ENCODE measurements at places on chromosomes 6 and 20.

- H3K4me1 ChIP-seq: peaks cover 6% of the 10 kb centered on the region
- H3K4me3 ChIP-seq: peak overlapping the region; percentile 66
- no peak overlapping the region for H3K27ac ChIP-seq
- peaks cover 20% of the 10 kb centered on the region for H3K27me3 ChIP-seq
- no peaks in the 10 kb centered on the region for H3K36me3 ChIP-seq
Observed at GRCh38 chr6:27630727-27631608, 158.1 kb upstream of the ZNF184 start.

- no peaks in the 10 kb centered on the region for H3K4me1 ChIP-seq
- H3K36me3 ChIP-seq: no peaks in the 10 kb centered on the region
- DNase-seq: no peak
- no peak overlapping the region for H3K27ac ChIP-seq
- H3K4me3 ChIP-seq: no peak overlapping the region
Observed at GRCh38 chr6:111564482-111564945, 41.2 kb downstream of the TRAF3IP2 start.

DNA sequence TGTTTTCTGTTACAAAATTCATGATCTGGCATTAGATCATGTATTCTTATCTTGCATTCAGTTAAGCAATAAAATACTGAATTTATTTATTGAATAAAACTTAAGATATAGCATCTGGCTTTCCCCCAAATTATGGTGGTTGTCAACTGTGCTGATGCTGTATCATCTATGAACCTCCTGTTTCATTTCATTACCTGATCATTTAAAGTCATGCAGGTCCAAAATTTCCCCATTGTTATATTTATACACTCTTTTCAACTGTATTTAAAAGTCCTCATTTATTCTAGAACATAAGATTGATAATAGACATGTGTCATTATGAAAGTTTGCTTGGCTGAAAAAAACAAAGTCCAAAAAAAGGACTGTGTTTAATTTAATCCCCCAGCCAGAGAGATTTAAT is 627.4 kb upstream of the ADGRB3 start:
- DNase-seq: no peak
- H3K4me1 ChIP-seq: no peaks in the 10 kb centered on the region
- H3K27me3 ChIP-seq: no peaks in the 10 kb centered on the region

DNA sequence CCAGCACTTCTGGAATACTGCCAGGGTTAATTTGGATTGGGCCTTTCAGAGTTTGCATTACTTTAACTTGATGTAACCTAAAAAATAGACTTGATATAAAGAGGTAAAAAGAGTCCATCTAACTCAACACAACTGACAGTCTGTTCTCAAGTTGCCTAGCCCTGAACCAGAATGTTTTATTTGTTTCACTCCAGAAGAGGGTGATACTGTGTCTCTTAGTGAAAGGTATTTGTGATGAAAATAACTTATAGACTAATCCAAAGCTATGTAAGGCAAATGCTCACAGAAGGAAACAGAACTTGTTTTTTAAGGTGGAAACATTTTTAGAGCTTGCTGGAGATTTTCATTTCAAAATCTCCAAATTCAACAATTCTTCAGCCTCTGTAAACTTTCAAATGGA is 469.1 kb upstream of the RUNX2 start:
- peak; percentile 8 for DNase-seq
- no peaks in the 10 kb centered on the region for H3K4me1 ChIP-seq
- H3K4me3 ChIP-seq: no peak overlapping the region

DNA sequence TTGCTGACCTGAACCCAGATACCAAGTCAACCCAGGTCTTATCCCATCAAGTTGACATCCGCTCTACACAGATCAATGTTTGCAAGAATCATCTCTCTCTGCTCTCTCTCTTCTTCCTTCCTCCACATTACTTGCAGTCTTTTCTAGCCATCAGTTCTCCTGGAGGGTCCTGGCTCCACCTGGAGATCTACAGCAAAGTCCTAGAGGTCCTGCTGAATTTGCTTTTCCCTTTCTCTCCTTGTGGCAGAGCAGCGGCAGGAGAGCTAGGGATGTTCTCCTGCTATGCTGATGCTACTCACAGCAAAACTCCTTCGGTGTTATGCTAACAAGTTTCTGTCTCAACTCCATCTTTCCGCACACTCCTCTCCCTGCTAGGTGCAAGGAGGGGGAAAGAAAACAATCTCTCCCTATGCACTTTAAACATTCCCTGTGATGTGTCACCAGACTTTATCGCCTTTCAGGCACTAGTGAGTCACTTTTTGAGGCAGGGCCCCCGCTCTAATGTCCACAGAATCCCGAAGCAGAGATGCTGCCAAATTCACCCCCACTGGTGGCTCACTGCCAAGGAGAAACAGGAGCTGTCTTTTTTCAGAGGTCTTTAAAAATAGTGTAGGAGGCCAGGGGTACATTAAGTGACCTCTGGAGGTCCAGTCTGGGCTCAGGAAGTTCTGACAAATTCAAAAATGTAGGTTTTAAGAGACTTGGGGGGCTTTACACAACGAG is 62.6 kb downstream of the FAM50B start:
- no peaks in the 10 kb centered on the region for H3K36me3 ChIP-seq
- no peak overlapping the region for H3K4me3 ChIP-seq
- DNase-seq: no peak

GRCh38 chr6:157741948-157742556 is 81.0 kb upstream of the SNX9 start:
- H3K27ac ChIP-seq: peak overlapping the region; percentile 40
- no peaks in the 10 kb centered on the region for H3K27me3 ChIP-seq
- peaks cover 10% of the 10 kb centered on the region for H3K4me1 ChIP-seq
- no peak overlapping the region for H3K4me3 ChIP-seq

DNA sequence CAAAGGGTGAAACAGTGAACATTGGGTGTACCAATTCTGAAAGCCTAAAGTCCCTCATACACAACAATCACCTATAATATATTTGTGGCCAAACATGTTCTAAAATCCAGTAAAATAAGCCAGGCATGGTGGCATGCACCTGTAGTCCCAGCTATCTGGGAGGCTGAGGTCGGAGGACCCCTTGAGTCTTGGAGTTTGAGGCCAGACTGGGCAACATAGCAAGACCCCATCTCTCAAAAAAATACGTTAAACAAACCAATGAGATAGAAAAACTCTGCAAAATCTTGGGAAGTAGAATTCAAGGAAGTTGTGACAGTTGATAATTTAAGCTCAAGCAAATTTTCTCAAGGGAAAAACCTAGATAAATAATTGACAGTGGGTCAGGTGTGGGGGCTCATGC is 92.6 kb downstream of the CAP2 start:
- DNase-seq: no peak
- H3K27me3 ChIP-seq: no peaks in the 10 kb centered on the region
- no peaks in the 10 kb centered on the region for H3K36me3 ChIP-seq
- H3K4me1 ChIP-seq: peaks cover 6% of the 10 kb centered on the region

DNA sequence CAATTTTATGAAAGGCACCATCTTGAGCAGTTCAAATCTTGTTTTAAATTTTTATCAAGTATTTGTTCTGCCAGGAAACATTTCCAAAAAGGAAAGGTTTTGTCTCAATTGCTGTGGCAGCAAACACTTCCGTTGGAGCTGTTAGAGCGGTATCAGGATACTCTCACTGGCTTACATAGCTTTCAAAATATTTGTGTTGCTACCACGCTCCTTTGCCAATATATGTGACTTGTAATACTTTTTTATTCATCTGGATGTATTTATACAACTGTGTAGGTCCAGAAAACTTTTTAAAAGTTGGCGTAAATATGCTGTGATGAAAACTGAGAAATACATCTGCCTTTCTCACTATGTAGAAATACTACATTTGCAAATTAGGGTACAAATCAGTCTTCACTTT is 37.8 kb upstream of the NHSL1 start:
- no peaks in the 10 kb centered on the region for H3K27me3 ChIP-seq
- no peak overlapping the region for H3K4me3 ChIP-seq
- H3K36me3 ChIP-seq: no peaks in the 10 kb centered on the region
- peaks cover 40% of the 10 kb centered on the region for H3K4me1 ChIP-seq
- no peak overlapping the region for H3K27ac ChIP-seq

DNA sequence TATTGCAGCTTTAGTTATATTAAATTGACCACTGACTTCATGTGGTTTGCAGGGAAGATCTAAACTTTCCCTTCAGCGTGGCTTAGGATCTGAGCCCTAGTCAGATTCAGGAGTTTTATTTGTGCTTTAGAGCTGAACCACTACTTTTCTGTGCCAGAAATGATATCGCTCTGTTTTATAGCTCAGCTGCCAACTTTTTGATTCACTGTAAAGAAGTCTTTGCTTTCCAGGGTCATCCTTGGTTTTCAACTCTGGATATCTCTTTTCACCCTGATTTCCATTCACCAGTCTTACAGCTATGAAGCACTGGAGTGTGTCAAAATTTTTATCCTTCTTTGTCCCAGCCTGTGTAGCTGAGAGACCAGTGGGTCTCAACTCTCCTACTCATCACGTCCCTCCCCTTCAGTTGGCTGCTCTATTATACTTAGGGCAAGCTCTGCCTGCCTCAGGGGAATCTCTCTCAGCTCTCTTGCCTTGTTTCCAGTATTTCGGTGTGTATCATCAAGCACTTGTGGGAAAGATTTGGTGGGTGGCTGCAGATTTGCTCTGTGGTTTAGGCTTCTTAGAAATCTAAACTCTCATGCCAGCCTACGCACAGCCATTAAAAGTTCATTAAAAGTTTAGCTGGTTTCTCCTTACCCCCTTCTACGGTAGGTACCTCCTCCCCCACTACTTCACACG is 425.5 kb downstream of the TENT5A start:
- no peak overlapping the region for H3K4me3 ChIP-seq
- no peaks in the 10 kb centered on the region for H3K4me1 ChIP-seq
- H3K36me3 ChIP-seq: no peaks in the 10 kb centered on the region
- no peak for DNase-seq
- H3K27ac ChIP-seq: no peak overlapping the region

DNA sequence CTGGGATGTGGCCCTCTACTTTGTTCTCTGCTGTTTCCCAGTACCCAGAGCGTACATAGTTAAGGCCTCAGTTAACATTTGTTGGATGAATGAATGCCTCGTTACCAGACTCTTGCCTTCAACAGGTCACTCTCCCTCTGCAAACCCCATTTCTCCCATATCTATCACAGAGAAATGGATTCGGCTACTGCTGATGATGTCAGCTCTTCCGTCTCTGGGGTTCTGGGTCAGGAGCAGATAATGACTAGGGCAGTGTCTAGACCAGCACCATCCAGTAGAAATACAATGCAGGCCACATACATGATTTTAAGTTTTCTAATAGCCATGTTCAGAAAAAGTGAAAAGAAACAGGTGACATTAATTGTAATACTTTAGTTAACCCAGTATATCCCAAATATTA is 47.9 kb downstream of the TOX2 start:
- H3K27ac ChIP-seq: no peak overlapping the region
- no peak for DNase-seq
- H3K4me1 ChIP-seq: peaks cover 18% of the 10 kb centered on the region
- 0 out of 2 replicates have a peak, but pooled peaks cover 7% of the 10 kb centered on the region for H3K27me3 ChIP-seq

DNA sequence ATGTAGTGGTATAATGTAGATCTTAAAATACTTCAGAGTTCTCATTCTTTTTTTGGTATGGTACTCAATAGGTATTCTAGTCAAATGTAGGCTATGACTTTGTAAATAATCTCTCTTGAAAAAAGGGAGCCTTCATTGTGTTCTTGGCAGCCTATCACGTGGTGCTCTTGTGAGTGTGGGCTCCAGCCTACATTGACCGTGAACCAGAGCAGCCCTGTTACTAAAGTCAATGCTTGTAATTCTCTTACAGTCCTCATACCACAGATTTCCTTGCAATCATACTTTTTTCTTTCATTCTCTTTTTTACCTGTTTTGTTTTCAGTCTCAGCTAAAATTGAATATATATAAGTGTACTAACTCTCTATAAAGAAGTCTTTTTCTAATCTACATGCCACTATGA is 31.1 kb downstream of the ARID1B start:
- H3K27me3 ChIP-seq: no peaks in the 10 kb centered on the region
- H3K4me1 ChIP-seq: peaks cover 30% of the 10 kb centered on the region
- H3K4me3 ChIP-seq: no peak overlapping the region
- H3K36me3 ChIP-seq: no peaks in the 10 kb centered on the region
- peak; percentile 49 for DNase-seq

- no peak overlapping the region for H3K4me3 ChIP-seq
- H3K27ac ChIP-seq: no peak overlapping the region
- peak; percentile 30 for DNase-seq
- no peaks in the 10 kb centered on the region for H3K36me3 ChIP-seq
- H3K4me1 ChIP-seq: peaks cover 15% of the 10 kb centered on the region
Observed at GRCh38 chr6:13669476-13669875, 42.2 kb downstream of the RANBP9 start.

- DNase-seq: no peak
- H3K4me1 ChIP-seq: no peaks in the 10 kb centered on the region
- H3K36me3 ChIP-seq: no peaks in the 10 kb centered on the region
- H3K4me3 ChIP-seq: no peak overlapping the region
- no peak overlapping the region for H3K27ac ChIP-seq
Observed at GRCh38 chr20:19735446-19735845, 22.6 kb upstream of the RIN2 start.

GRCh38 chr20:21099751-21100577 is 6.2 kb downstream of the LINC00237 start:
- peak overlapping the region; percentile 67 for H3K4me3 ChIP-seq
- H3K27me3 ChIP-seq: peaks cover 85% of the 10 kb centered on the region
- H3K36me3 ChIP-seq: no peaks in the 10 kb centered on the region
- 0 out of 2 replicates have a peak overlapping the region, but pooled peaks have one; percentile 39 for H3K27ac ChIP-seq

DNA sequence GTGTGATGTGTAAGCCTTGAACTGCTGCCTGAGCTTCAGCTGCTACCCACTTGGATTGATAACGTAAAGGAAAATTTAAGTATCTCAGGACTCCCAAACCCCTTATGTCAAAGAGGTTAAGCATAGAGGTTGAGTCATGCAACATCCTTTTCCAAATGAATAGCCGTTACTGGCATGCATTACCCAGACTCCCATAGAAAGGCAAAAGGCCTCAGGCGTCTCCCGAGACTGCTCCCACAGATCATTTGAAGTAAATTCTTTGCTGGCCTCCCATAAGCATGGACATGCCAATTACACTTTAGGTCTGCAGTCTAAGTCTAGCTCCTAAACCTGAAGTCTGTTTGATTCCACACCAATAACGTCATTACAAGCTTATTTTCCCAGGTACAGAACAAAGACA is 14.7 kb downstream of the IPCEF1 start:
- no peaks in the 10 kb centered on the region for H3K27me3 ChIP-seq
- H3K4me3 ChIP-seq: no peak overlapping the region
- H3K4me1 ChIP-seq: peaks cover 22% of the 10 kb centered on the region
- DNase-seq: no peak

- no peaks in the 10 kb centered on the region for H3K27me3 ChIP-seq
- peak overlapping the region; percentile 30 for H3K27ac ChIP-seq
- H3K4me3 ChIP-seq: no peak overlapping the region
- peaks cover 75% of the 10 kb centered on the region for H3K4me1 ChIP-seq
- DNase-seq: peak; percentile 50
Observed at GRCh38 chr6:56746767-56747504, 104.2 kb upstream of the DST start.

DNA sequence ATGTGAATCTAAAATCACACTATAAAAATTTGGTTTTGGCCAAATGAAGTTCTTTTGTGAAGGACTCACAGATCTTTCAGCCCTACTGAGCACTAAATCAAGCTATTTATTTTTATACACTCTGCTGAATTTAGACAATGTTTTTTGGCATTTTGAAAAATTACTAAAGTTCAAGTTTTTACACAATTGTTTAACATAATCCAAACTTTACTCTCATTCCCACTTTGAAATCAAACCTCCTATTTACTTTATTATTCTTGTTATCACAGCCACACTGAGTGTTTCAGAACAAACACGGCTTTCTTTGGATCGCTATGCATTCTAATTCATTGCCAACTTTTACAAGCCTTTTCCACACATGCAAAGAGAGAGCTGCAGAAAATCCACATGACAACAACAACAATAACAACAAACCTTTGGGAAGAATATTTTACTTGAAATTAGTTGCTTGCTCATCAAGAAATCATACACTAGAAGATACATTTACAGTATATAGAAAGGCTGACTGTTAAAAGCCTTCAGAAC is 49.1 kb upstream of the TMEM30A start:
- DNase-seq: no peak
- H3K4me3 ChIP-seq: peak overlapping the region; percentile 29
- H3K27ac ChIP-seq: peak overlapping the region; percentile 92
- peaks cover 44% of the 10 kb centered on the region for H3K4me1 ChIP-seq
- no peaks in the 10 kb centered on the region for H3K27me3 ChIP-seq
